ENCODE measurements at places on chromosomes 2 and 18.

GRCh38 chr2:14815201-14815600 lies 182.7 kb downstream of the LRATD1 start:
- DNase-seq, result no peak

DNA sequence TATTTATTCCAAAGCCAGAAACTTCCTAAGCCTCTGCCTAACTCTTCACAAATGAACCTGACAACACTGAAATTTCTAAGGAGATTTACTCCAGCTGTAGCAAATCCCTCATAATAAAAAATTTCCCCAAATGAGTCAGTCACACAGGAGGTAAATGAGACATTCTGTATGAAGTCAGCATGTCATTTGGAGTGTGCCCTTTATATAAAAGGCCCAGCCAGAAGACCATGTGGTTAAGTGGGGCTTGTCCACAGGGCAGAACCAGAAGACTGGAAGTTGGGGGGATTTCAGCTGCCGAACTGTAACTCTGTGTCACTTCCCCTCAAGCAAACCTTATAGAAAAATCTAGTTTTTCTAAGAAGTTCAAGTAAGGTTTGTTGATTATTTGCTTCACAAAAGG lies 30.2 kb downstream of the NRP2 start:
- DNase-seq, result no peak

GRCh38 chr2:144166743-144167142 lies 353.2 kb downstream of the ZEB2 start:
- DNase-seq, result no peak

DNA sequence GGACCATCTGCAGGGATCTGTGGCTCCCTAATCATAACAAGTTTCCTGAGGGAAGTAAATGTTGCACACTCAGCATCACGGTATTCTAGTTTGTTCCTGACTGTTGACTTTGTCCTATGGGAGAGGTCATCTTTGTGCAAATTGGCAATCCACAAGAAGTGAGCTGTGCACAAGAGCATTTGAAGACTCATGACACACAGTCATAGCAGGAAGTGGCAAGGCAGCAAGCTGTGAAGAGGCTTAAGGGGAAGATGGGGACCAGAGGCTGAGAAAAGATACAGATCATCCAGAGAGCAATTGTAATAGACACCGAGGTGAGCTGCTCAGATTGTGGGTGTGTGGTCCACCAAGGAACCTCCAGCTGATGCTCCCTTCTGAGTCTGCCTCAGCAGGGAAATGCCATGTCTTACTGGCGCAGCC lies 2.7 kb downstream of the TNP1 start:
- no peak for DNase-seq
